ENCODE measurements at places on chromosomes 12 and 14.

DNA sequence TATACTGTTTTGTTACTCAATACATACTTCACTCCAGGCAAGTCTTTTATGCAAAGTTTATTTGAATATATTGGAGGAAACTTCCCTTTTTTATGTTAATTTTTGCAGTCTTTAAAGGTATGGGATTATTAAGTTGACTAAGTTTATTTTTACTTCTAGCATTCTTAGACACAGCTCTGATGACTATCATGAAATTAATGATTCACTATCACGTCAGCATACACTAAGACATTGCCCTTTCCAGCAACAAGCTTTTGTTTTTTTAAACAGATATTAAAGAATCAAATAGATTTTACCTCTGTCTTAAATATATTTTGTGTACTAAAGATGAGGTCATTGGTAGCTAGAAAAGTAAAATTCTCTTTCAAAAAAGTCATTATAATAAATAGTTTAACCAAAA is 52.1 kb downstream of the DERA start:
- DNase-seq: no peak

DNA sequence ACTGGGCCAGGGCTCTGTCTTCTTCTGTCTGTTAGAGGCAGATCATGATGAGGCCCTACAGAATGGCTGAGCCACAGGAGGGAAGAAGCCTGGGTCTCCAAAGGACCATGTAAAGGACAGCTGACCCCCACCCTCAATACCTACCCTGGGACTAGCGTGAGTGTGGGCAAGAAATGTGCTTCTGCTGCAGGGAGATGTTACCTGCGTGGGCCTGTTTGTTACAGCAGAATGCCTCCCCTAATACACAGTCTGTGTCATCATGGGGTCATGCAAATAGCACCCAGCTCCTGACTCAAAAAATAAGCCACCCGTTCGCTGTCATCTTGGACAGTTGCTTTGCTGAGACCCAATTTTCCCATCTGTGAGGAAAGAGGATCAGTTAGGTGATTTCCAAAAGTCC is 90.6 kb downstream of the CALM1 start:
- no peak for DNase-seq

DNA sequence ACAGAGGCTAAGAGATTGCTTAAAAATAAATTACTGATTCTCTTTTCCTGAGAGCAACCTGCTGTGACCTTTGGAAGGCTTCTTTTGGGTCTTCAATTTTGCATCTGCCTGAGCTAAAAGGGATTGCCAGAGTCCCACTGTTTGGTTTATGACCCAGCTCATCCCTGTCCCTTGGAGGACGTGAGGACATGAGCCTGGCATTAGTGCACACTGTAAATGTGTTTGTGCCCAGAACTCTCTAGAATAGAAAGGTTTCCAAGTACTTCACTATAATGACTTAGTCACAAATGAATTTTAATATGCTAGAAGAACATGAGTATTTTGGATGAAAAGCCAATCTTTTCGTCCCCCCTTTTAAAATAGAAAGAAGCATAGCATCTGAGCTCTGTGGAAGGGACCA is 47.1 kb upstream of the CDKN3 start:
- DNase-seq: no peak

- DNase-seq: no peak
Observed at GRCh38 chr12:70059373-70059772, 183.9 kb upstream of the CNOT2 start.

GRCh38 chr14:63286071-63286470 is 32.7 kb downstream of the GPHB5 start:
- no peak for DNase-seq

DNA sequence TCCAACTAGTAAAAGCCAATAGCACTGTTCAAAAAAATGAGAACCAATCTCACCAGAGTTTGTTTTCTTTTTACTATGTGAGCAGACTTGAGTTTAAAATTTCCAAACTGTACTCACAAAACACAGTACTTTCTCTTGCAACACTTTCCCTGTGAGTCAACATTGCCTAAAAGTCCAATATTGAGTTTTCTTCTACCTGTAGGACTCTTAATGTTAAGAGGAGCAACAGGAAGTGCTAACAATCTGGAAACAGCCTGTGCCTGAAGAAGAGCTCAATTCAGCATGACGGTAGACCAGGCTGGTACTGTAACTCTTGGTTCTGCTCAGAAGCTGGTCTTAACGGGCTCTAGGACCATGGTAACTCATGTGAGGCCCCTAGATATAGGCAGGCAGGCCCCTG is 144.3 kb downstream of the MED13L start:
- DNase-seq: no peak

GRCh38 chr14:94354638-94355185 is 31.6 kb upstream of the SERPINA6 start:
- no peak for DNase-seq

DNA sequence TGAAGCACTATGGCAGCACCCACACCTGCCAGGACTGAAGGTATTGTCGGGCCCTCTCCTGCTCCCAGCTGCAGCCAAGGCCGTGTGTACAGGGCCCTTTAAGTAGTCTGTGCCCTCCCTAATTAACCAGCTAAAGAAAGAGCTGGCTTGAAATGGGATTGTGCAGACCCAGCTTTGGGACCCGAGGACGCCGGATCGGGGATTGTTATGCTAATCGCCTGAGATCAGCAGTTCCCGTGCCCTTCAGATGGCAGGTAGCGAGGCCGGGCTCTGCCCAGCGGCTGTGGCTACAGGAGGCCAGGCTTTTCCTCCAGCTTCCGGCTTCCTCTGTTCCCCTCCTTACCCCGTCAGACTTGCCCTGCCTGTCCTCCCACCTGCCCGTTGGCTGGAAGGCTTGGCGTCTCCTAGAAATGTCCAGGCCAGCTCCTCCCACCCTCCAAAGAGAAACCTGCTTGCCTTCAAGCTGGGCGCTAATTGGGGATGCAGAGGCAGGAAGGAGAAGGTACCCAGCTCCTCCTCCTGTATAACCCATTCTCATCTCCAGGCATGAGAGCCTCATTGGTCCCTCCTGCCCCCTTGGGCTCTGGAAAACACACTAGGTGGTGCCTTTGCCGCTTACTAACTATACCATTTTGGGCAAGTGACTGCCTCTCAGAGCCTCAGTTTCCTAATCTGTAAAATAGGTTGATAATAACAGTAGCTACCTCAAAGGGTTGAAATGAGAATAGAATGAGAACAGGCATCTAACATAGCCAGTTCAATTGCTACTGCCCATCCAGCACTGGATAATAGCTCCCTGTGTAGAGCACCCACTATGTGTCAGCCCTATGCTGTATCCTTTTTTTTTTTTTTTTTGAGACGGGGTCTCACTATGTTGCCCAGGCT is 25.8 kb upstream of the MSI1 start:
- no peak for DNase-seq

DNA sequence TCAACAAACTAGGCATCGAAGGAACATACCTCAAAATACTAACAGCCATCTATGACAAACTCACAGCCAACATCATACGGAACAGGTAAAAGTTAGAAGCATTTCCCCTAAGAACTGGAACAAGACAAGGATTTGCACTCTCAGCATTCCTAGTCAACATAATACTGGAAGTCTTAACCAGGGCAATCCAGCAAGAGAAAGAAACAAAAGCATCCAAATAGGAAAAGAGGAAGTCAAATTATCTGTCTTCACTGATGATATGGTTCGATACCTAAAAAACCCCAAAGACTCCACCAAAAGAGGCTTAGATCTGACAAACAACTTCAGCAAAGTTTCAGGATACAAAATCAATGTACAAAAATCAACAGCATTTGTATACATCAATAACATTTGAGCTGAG is 32.5 kb downstream of the CCDC38 start:
- DNase-seq: no peak

- DNase-seq: no peak
Observed at GRCh38 chr12:43976027-43976426, 140.1 kb downstream of the TMEM117 start.

GRCh38 chr14:95256002-95256775 is 63.5 kb downstream of the CLMN start:
- no peak for DNase-seq

GRCh38 chr12:52876372-52876771 is 27.6 kb upstream of the KRT78 start:
- no peak for DNase-seq

- no peak for DNase-seq
Observed at GRCh38 chr12:47752552-47752951, 6.1 kb downstream of the RAPGEF3 start.

GRCh38 chr12:45880533-45880932 is 109.8 kb downstream of the SCAF11 start:
- no peak for DNase-seq

DNA sequence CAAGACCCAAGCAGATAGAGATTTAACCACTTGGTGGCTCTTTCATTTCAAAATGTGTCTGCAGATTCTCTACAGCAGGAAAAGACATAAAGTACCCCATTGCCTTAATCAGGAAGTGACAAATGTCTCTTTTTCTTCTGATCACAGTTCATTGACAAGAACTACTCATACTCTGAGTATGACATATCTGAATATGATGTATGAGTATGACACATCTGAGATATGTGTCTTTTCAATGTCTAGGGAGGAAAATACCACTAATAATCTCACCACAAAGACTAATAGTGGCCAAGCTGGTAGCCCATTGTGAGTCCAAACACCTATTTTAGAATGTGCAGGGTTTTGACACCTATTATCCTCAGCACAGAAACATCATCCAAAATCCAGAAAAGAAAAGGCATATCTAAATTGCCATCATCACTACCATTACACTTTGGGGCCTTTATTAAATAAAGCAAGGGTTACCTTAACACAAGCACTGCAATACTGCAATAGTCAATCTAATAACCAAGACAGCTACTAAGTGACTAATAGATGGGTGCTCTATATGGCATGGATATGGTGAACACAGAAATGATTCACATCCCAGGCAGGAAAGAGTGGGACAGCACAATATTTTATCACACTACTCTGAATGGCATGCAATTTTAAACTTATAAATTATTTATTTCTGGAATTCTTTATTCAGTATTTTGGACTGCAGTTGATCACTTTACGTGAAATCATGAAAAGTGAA is 243.7 kb upstream of the FAR2 start:
- DNase-seq: no peak
